ENCODE measurements at places on chromosomes 3 and 15.
A peak's percentile ranks its signal among the peaks of the same experiment; 100 is the strongest.

DNA sequence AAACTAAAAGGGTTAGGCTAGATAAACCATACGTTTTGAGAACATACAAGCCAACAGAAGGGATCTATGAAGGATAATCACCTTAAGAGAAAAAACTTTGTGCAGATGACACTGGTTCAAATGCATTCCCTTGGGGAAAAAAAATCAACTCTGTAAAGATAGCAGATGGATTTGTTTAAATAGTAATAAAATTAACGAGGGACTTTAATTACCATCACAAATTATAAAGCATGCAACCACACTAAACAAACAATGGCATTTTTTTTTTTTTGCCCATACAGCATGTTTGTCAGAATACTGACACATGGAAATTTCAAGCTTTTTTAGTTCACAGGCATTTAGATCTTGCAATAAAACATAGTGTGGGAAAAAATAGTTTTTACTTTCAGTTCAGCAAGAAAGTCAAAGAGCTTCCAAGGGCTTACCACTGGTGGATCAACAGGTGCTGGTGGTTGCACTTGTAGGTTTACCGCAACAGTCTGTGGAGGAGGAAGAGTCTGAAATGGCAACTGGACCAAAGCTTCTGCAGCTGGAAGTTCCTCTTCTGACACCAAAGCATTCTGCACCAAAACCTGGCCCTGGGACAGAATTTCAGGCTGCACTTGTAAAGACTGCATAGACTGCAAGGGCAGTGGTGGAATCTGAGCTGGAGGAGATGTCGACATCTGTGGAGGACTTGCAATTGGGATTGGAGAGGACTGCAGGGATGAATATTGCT, 53.1 kb downstream of the PHC3 start:
- DNase-seq = no peak

- DNase-seq = no peak
Observed at GRCh38 chr3:25378786-25379311, 49.2 kb upstream of the RARB start.

- DNase-seq = peak; percentile 83
Observed at GRCh38 chr3:126982471-126983175, at the start of gene PLXNA1. Gene PLXNA1 (plus strand): TSS chr3:126983115. CDS start chr3:126988594, 5,479 bp downstream.

GRCh38 chr3:27138005-27138404, 231.2 kb downstream of the NEK10 start:
- DNase-seq = no peak

- no peak for DNase-seq
Observed at GRCh38 chr15:63860155-63860554, 26.4 kb upstream of the HERC1 start.

GRCh38 chr15:85800478-85801123, 5.9 kb upstream of the KLHL25 start:
- no peak for DNase-seq

GRCh38 chr3:69426291-69426966, 40.5 kb upstream of the FRMD4B start:
- no peak for DNase-seq

GRCh38 chr15:72585476-72586058, 68.9 kb upstream of the GOLGA6B start:
- peak; percentile 5 for DNase-seq

- no peak for DNase-seq
Observed at GRCh38 chr3:189406148-189406547, 225.0 kb upstream of the TP63 start.

- DNase-seq = peak; percentile 38
Observed at GRCh38 chr15:58043192-58043903, 22.2 kb downstream of the ALDH1A2 start.

DNA sequence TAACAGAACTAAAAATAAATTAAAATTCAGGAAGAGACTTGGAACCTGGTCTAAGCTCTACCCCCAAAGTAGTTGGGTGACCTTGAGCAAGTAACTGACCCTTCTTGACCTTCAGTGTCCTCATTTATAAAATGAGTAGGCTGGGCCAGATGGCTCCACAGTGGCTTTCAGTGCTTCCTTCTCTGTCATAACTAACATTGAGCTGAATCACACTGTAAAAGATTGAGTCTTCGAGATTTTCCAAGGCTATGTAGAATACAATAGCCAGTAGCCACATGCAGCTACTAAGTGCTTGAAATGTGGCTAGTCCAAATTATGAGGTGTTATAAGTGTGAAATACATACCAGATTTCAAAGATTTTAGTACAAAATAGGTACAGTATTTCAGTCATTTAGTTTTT, 313.3 kb downstream of the MECOM start:
- DNase-seq = no peak

DNA sequence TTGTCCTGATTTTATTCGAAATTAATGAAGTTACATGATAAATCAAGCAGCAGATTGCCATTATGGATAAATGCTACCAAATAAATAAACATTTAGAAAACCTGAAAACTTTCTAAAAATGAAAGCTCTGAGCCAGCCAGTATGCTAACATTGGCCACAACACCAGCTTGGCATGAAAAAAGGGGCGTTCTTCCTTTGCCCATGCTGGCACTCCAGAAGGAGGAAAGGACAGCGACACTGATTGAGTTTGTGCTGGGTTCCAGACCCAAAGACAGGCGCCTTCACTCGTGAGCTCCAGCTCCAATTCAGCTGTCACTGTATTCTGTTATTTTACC, 5.1 kb downstream of the STIMATE start:
- no peak for DNase-seq

- no peak for DNase-seq
Observed at GRCh38 chr3:132657869-132658747, 1.5 kb downstream of the ACAD11 start.

DNA sequence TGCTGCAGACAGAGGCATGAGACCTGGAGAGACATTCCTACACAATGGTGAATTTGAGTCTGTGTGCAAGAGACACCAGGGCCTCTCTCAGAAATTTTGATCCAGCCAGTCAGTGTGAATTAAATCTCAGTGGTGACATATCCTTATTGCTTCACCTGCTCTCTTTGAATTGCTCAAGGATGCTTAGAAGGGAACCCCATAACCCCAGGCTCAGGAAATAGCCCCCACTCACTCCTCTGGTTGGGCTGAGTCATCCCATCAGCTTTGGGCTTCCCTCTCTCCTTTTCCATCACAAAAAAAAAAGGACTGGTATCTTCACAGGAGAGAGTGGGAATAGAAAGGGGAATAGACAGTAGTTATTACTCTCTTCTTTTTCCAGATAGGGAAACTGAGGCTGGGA, 33.0 kb upstream of the LARS2 start:
- no peak for DNase-seq

DNA sequence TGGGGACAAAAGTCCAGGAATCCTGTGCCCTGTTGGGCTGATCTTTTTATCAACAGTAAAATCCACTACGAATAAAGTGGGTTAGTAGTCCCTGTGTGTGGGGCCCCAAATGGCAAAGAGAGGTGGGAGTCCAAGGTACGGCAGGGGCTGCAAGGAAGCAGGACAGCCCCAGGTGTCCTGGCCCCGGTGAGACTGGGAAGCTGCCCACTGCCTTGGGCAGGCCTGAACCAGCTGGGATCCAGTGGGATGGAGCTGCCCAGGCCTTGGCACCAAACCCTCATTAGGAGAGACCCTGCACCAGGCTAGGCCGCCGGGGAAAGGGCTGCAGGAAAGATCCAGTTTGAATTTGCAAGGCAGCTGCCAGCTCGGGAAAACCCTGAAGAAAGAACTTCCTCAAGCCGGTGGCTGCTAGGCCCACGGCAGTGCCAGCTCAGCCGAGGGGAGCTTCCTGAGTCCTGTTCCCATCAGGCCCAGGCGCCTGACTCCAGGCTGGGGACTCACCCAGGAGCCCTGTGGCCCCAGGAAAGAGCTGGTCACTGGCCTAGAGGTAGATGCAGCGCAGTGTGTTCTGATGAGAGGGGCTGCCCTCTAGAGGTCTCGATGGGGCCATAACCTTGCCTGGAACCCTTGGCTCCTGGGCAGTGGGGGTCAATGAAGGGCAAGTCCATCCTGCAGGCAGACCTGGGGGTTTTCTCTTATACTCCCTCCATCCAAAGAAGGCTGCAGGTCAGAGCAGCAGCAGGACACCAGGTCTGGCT, 14.4 kb upstream of the GNAI2 start:
- DNase-seq = no peak

- peak; percentile 99 for DNase-seq
Observed at GRCh38 chr15:43510200-43511011, 7.0 kb upstream of the MAP1A start.

- no peak for DNase-seq
Observed at GRCh38 chr15:83919319-83919830, 265.5 kb downstream of the ADAMTSL3 start.

GRCh38 chr15:99962006-99962561, 228.8 kb upstream of the LYSMD4 start:
- no peak for DNase-seq

DNA sequence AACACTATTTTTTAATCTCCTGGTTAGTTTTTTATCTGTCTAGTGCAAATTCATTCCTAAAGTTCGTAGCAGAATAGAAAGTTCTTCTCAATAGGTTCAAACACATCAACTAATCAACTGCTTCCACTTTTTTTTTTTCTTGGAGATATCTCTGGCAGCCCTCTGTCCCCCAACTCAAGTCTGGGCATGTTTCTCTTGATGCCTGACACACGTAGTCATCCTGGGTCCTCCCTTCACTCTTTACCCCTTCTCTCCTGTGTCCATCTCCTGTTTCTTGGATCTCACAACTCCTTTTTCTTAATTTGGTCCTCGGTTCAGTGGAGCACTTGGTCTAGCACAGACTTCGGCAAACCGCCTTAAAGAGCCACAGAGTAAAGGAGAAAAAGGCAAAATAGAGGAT, 14.4 kb downstream of the TNFAIP8L3 start:
- DNase-seq = no peak

DNA sequence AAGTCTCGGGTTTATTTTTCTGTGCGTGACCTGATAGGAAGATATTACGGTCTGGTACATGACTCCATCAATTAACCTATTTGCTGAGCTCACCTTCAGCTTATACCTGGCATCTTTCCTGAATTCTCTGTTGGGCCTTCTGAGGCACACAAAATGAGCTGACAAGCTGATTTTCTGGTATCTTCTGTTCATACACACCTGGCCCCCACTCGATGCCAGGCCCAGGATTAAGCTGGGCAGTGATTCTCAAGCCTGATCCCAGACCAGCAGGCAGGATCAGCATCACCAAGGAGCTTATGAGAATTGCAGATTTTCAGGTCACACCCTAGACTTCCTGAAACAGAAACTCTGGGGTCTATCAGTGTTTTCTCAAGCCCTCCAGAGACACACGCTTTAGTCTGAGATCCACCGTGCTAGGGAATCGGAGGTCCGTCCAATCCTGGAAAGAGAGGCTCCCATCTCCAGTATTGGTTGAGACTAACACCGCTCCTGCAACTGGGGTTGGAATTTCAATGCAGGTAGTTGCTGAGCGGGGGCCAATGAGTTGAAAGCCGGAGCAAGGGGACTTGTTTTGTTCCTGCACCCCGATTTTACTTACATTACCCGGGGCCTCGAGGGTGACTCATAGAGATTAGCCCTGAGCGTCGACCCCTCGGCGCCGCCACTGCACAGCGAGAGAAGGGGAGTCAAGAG, 636 bp upstream of the EIF1B start:
- no peak for DNase-seq

- DNase-seq = peak; percentile 71
Observed at GRCh38 chr3:149342413-149343380, 9.3 kb upstream of the TM4SF18 start.

DNA sequence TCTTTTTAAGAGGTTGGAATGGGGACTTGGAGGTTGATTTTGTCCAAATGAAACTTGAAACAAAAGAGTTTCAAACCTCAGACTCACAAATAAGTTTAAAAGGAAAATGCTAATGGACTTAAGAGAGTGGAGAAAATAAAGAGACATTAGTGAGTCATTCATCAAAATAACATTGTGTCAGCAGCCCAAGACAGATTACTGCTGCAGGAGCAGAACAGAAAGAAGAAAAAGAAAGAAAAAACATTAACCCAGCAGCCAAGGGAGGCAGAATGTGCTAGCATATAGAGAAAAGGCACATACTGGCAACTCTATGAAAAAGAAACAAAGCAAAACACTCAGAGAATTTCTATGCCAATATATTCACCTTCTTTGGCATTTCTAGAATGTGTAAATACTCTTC, 42.6 kb downstream of the ADAMTS9 start:
- DNase-seq = peak; percentile 37

GRCh38 chr3:194003114-194004057, 132.6 kb upstream of the HES1 start:
- DNase-seq = peak; percentile 93

DNA sequence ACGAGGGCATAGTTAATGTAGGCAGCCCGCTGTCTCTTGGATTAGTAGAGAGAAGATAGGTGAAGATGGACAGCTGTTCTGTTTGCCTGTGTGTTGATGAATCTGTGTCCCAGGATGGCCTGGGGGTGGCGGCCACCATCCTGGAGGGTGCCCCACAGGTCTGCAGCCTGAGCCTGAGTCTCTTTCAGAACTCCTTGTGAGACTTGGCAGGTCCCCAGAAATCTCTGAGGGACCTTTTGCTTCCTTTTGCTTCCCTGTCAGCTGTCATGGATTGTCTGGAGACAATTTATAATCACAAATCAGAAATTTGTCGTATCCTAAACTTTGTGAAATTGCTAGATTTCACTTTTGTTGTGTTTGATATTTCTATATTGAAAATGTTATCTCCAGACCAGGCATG, 17.4 kb downstream of the FAN1 start:
- no peak for DNase-seq

DNA sequence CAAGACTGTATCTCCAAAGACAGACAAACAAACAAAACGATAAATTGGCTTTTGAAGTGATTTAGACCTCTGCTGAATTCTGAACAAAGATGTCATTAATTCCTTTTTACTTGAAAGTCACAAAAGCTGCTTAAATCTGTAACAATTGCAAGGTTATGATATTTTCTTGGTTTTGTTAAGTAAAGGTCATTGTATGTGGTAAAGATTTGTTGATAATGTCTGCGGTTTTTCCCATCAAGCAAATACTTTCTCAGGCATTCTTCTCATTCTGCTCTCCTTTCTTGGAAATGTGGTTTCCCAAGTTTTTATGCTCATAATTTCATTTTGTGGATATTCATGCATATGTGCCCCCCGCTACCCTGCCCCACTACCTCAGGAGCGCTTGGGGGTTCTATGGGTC, 116.5 kb downstream of the SLMAP start:
- peak; percentile 41 for DNase-seq

GRCh38 chr15:69755551-69756310, 303.1 kb downstream of the RPLP1 start:
- peak; percentile 46 for DNase-seq

- no peak for DNase-seq
Observed at GRCh38 chr3:71438904-71439303, 144.6 kb downstream of the FOXP1 start.

GRCh38 chr15:33309602-33310276, 1.0 kb upstream of the RYR3 start:
- DNase-seq = no peak

GRCh38 chr3:123394391-123395020, 54.4 kb downstream of the ADCY5 start:
- DNase-seq = no peak

DNA sequence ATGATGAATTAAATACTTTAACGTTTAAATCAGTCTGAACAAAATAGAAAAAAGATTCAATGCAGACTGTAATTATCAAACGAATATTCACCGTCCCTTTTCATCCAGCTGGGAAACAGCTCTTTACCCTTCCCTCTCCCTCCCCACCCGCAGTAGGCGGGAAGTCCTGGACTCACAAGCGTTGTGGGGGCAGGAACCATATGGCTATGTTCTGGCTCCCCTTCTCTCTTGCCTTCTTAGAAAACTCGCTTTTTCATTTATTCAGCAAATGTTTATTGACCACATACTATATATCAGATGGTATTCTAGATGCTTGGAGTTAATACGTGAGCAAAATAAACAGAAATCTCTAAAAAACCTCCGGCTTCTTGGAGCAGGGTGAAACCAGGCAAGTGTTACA, 715 bp upstream of the SCAPER start:
- peak; percentile 2 for DNase-seq

Data from fibroblast of skin of scalp (primary cell).